ENCODE measurements at places on chromosomes 4 and X.

- DNase-seq: no peak
These were observed 9.2 kb upstream of the SORCS2 start for GRCh38 chr4:7183161-7183560.

DNA sequence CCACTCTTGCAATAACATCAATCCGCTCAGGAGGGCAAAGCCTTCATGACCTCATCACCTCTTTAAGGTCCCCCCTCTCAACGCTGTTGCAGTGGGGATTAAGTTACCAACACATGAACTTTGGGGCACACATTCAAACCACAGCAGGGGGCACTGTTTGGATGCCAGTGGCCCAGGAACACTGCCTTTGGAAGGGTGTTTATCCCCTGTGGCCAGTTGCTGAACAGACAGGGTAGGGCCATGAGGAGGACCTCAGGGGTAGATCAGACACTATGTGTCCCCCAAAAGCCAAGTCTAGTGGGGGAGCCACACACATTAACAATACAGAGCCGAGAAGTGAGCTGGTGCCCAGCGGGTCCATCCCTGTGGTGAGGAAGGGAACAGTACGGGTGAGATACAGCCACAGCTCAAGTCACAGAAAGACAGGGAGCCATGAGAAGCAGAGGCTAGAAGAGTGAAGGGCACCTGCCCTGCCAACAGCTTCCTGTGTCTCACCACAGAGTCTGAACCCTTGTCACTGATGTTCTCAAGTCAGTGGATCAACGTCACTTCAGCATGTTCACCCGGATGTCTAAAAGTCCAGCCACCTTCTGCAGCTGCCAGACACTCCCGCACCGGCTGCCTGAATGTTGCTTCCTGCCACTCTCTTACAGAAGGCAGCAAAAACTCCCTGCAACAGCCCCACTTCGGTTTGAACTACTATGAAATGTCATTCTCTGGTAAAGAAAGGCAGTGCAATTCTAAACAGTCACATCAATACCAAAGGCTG lies 19.9 kb upstream of the MXD4 start:
- DNase-seq: no peak

- no peak for DNase-seq
These were observed 75.2 kb upstream of the NUDT6 start for GRCh38 chr4:122997463-122998101.

GRCh38 chrX:44898411-44899221 lies 25.6 kb downstream of the KDM6A start:
- no peak for DNase-seq

DNA sequence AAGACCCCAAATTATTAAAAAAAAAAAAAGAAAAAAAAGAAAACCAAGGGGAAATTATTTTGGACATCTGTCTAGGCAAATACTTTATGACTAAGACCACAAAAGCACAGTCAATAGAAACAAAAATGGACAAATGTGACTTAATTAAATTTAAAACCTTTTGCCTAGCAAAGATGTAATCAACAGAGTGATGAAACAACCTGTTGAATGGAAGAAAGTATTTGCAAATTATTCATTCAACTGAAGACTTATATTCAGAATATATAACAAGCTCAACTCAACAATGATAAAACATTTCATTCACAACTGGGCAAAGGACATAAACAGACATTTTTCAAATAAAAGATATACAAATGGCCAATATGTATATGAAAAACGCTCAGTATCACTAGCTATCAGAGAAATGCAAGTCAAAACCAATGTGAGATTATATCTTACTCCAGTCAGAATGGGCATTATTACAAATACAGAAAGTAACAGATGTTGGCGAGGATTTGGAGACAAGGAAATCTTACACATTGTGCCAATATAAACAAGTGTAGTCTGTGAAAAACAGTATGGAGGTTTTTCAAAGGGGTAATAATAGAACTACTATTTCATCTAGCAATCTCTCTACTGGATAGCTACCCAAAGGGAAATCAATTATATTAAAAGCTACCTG lies 67.1 kb downstream of the FAAH2 start:
- no peak for DNase-seq

- no peak for DNase-seq
These were observed 53.9 kb upstream of the RPS6KA3 start for GRCh38 chrX:20320461-20321159.

DNA sequence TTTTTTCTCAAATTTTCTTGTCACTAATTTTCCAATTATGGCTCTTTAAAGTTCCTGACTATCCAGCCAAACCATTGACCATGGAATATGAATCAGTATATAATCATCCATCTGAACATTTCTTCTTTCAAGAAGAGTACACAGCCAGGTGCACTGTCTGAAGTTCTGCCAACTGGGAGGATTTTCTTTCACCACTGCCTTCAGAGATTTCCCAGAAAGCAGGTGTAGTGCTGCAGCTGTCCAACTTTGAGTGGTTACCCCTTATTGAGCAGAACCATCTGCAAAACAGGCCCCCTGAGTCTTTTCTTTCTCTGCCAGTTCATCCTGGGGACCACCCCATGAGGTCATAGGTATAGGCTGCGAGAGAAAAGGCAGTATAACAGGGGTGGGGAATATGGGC lies 1213.2 kb downstream of the RAPGEF2 start:
- no peak for DNase-seq

All from AG08395 (cell line).